Activated naive CD4-positive, alpha-beta T cell (primary cell): ENCODE measurements at places on chromosomes 2 and 18.

- DNase-seq, result no peak
These were observed 8.3 kb upstream of the PRKAG3 start for GRCh38 chr2:218839888-218840287.

GRCh38 chr2:49913025-49913424 is 758.7 kb upstream of the FSHR start:
- no peak for DNase-seq

DNA sequence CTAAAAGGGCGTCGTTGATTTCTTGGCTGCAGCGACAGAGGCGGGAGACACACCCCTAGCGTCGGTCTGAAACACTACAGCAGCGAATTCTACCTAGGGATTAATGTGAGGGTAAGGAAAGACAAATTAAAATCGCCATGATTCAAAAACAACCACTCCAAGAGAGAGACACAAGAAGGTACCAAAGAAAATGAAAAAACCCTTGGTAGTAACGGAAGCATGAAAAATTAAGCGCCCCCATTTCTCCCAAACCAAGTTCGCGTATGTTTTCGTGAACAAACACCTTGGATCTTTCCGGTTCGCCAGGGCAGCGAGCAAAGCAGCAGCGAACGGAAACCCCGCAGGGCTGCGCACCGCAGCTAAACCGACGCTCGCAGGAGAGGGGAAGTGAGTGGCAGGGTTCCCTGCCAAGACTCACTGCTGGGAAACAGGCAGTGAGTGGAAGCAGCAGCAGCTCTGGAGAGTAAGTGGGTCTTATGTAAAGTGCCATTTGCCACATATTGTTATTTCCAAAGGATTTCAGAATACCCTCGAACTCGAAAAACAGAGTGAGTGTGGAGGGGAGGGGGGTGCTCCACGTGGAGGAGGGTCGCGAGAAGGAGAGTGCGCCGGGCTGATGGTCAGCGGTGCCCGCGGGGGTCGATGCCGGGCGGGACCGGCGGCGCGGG is 1.0 kb downstream of the PPP3R1 start:
- peak; percentile 53 for DNase-seq

DNA sequence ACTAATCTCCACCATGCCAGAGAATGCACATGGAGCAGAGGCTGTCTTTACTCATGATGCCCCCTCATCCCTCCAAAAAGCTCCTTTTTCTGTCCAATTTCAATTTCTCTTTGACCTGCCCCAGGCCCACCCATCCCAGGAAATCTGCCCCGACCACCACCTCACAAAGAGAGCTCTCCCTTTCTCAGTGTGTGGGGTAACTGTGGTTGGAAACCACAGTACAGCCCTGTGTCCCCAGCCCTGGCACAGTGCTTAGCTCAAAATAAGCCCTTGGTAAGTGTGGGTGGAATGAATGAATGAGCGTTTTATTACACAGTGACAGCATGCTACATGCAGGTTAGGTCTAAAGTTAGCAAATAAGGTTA is 43.7 kb upstream of the CAB39 start:
- DNase-seq, result no peak

- no peak for DNase-seq
These were observed 162.2 kb downstream of the RIT2 start for GRCh38 chr18:42953306-42953705.

DNA sequence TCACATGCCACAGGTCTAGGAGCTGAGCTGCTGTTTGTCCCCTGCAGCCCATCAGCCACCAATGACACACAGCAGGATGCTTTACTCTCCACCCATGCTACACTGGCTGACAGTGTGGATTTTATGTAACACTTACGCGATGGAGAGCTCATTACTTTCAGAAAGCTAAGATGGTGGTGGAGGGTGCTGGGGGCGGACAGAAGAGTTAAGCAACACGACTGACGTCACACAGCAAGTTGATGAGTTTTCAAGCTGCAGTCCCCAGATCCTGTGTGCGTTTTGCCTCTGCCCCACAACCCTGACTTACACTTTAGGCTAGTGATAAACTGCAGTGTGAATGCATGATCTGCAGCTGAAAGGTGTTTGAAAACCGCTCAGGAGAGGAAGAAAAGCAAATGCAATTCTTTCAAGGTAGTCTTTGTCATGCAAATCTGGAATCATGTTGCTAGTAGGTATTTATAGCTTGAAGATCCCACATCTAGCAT is 42.4 kb downstream of the MRPS5 start:
- no peak for DNase-seq

- no peak for DNase-seq
These were observed 425.3 kb upstream of the FANCL start for GRCh38 chr2:58666323-58666970.

DNA sequence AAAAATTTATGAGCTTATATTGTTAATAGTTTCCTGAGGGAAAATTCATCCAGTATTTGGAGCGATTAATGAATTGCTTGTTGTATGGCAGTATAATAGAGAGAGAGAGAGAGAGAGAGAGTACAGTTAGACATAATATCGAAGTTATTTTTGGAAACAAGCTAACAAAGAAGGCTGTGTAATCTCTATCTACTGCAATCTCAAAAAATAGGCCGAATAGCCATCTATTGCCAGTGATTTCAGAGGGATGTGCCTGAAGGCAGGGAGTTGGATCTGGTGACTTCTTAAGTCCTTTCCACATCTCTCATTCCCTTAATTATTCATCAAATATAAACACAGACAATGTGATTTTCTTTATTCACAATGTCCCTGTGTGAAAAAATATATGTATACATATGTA is 433.1 kb upstream of the RAB12 start:
- DNase-seq, result no peak

- no peak for DNase-seq
These were observed 144.4 kb downstream of the MBP start for GRCh38 chr18:76988031-76988826.

DNA sequence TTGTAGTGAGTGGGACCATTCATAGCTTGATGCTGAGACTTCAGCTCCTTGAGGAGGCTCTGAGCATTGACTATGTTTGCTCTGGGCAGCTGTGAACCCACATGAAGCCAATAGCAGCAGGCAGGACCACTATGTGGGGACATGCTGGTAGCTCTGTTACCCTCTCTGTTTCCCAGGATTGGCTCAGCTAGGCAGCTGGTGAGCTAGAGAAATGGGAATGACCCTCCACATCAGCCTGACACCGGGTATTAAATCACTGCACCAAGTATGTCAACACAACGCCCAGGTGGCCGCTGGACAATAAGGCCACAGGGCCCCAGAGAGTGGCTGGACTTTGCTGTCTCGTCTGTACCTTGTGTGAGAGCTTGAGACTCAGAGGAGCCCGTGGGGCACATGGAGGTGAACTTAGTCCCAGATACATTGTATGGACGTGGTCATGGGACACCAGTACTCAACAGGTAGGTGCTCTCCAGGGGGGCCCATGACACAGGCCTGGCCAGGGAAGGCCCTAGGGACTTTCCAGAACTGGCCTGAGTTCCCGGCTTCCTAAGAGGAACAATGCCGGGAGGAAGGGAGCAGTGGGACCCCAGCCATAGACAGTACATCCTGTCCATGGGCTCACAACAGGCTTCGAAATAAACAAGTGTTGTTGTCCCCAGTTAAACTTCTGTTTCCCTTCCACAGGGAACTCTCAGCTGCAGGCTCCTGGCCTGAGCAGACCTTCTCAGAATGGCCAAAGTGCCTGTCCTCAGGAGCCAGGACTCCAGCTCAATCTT is 35.2 kb downstream of the HS1BP3 start:
- no peak for DNase-seq

GRCh38 chr18:46531482-46531881 is 125.5 kb downstream of the LOXHD1 start:
- DNase-seq, result no peak

- DNase-seq, result no peak
These were observed 120.2 kb downstream of the GBX2 start for GRCh38 chr2:236047886-236048540.

DNA sequence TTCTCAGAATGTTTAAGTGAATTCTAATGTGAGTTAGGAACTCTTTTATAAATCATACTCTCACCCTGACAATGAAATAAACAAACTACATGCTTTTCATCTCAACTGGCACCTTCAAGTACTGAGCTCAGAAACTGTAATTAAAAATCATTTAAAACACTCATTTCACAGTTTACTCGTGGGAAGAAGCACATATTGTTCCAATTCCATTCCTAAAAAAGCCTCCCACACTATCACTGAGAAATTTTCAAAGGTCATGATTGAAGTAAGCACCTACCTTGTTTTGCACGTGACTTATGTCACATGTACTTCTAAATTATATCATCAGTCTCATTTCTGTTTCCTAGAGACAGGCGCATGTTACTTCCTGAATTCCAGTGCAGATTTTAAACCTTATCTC is 678.1 kb upstream of the SLC8A1 start:
- DNase-seq, result no peak
